ENCODE measurements at places on chromosomes 3 and 15.

DNA sequence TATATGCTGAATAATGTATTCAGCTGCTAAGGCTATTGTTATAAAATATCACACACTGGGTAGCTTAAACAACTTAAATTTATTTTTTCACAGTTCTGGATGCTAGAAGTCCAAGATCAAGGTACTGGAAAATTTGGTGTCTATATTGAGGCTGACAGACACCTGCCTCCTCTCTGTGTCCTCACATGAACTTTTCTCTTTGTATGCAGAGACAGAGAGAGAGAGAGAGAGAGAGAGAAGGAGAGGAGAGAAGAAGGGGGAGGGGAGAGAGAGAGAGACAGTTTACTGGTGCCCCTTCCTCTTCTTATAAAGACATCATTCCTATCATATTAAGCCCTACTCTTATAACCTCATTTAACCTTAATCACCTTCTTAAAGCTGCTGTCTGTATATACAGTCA lies 320.1 kb upstream of the THBS1 start:
- no peak for DNase-seq

DNA sequence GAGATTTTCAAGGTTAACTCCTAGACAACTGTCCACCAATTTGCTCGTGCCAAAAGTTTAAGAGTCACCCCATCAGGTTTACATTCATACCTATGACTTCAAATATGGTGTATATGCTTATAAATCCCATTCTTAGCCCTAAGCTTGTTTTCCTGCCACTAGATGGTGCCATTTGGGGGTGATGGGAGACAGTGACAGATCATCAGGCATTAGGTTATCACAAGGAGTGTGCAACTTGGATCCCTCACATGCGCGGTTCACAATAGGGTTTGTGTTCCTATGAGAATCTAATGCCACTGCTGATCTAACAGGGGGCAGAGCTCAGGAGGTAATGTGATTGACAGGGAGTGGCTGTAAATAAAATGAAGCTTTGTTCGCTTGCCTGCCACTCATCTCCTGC lies 182.7 kb downstream of the CNTN6 start:
- no peak for DNase-seq

GRCh38 chr3:126993436-126993835 lies 10.5 kb downstream of the PLXNA1 start:
- no peak for DNase-seq

- DNase-seq: no peak
Measured at GRCh38 chr3:194384569-194385001, 14.5 kb downstream of the GP5 start.

DNA sequence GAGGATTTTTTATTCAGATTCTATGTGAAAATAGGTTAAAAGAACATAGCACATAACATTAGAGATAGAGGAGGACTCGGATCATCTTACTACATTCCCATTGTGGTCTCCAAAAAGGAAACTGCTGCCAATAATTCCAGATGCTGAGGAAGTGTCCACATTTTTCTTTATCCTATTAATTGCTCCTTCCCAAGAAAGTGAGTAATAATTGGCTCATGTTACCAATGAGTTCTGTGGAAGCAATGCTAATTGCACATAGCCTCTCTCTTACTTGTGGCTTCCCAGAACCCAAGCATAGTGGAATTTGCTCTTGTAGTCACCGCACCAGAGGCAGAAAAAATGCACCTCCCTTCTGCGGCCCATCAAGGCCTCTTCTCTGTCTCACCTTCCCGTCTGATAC lies 208.4 kb downstream of the PLOD2 start:
- DNase-seq: no peak

DNA sequence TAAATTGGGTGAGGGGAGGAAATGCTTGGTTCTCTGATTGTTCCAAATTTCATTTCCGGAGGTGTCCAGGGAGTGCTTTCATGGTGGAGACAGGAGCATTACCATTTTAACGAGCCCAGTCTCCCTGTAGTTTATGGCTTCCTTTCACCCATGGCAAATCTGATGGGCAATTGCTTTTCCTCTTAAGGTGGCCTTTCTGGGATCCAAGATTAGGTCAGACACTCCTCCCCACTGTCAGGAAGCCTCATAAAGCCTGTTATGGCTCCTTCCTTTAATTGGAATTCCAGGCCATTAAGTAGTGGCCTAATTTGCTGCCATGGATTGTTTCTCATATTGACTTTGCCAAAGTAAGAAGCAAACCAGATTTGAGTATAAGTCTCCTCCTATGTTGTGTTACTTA lies 157.8 kb downstream of the PDCD6IP start:
- no peak for DNase-seq

All from suppressor macrophage treated with lipopolysaccharide for 4 hours (primary cell).